ENCODE measurements at places on chromosomes 16 and 17.

GRCh38 chr17:4100883-4101756 lies 41.7 kb downstream of the ZZEF1 start:
- DNase-seq, result no peak

DNA sequence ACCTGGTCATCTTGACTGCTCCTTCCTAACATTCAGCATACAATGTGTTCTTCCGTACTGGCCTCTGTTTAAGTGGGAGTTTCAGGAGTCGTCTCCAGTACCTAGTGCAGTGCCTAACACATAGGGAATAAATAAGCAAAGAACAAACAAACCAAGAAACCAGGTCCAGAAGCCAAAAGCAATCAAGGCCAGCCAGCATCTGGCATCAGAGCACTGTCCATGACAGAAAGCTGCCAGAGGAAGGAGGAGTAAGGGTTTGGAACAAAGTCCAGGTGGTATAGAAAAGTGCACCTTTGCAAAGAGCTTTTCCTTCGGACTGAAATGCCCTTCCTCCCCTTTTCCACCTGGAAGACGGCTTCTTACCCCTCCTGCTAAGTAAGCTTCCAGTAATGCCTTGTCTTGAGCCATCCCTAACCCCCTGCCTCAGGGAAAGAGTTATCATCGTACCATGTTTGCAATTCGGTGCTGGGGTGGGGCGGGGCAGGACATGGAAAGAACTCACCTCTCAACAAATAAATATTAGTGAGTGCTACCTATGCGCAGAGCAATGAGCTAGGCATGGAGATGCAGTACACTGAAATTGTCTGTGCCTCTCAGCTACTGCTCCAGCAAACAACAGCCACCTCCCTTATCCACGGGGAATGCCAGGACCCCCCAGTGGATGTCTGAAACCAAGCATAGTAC lies 47.6 kb downstream of the C17orf67 start:
- no peak for DNase-seq

GRCh38 chr17:70624211-70624610 lies 454.9 kb downstream of the KCNJ2 start:
- DNase-seq, result no peak

DNA sequence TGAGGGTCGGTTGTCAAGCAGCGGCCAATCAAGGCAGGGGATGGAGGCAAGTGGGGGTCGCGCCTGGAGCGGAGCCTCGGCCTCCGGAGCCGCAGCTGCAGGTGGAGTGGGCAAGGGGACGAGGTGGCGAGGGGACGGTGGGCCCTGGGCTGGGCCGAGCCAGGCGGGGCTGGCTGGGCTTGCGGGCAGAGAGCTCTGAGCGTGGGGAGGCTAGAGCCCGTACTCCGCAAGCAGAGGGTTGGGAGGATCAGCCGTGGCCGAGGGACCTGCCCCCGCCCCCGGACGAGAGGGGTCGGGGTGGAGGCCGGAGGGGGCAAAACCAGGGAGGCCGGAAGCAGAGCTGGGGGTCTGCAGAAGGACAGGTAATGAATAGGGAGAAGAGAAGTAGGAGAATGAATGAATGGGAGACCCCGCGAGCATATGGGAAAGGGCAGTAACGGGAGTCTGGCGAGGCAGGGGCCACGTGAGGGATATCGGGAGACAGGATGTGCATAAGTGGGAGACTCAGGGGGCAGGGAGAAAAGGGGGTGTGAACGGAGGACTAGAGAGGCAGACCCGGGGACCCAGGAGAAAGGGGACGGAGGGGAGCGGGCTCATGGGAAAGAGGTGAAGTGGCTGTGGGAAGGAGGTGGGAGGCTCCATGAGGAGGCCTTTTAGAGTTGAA lies at the start of gene KATNB1:
KATNB1 (plus strand) TSS at position 16 of the 664 bp plus-strand sequence. CDS start 1,474 bp downstream, outside the sequence.
- DNase-seq, result no peak

DNA sequence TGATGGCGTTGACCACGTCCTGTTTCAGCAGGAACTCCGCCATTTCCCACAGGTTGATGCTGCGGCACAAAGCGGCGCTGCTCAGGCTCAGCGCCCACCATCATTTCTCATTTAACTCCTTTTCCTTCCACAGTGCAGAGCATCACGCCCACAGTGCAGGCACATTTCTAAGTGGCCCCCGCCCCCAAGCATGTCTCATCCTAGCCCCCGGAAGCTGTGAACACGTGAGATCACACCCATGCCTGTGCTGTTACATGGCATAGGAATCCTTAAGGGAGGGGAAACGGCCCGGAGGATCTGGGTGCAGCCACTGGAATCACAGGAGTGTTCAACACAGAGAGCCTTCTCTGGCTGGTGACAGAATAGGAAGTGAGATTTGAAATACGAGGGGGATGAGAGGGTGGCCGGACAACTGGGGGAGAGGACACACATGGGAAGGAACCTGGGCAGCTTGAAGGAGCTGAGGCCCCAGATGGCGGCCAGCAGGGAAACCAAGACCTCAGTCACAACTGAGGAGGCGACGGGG lies 4.7 kb downstream of the NAGPA start:
- no peak for DNase-seq

DNA sequence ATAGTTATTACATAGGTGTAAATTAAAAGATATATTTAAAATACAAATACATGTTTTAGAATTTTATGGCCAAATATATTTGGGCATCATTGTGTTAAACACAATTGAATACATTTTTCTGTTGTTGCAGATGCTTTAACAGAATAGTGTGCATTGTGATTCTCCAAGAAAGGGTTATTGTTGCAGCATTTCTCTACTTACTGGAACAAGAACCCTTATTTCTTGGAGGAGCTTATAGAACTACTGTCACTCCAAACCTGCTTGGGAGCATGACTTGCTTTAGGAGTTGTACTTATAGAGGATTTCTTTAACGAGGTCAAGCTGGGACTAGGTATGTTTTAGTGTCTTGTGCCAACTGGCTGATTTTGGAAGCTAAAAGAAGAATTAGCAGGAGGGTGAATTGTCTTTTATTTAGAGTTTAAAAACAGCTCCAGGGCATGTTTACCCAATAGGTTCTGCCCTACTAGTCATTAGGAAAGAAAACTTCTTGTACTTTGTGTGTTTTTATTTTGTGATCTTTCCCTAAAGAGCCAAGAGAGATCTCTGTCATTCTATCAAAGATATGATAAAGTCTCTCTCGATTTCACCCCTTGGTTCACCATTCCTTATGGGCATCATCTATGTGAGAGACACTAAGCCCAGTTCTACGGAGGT lies 279.8 kb upstream of the SALL1 start:
- no peak for DNase-seq

DNA sequence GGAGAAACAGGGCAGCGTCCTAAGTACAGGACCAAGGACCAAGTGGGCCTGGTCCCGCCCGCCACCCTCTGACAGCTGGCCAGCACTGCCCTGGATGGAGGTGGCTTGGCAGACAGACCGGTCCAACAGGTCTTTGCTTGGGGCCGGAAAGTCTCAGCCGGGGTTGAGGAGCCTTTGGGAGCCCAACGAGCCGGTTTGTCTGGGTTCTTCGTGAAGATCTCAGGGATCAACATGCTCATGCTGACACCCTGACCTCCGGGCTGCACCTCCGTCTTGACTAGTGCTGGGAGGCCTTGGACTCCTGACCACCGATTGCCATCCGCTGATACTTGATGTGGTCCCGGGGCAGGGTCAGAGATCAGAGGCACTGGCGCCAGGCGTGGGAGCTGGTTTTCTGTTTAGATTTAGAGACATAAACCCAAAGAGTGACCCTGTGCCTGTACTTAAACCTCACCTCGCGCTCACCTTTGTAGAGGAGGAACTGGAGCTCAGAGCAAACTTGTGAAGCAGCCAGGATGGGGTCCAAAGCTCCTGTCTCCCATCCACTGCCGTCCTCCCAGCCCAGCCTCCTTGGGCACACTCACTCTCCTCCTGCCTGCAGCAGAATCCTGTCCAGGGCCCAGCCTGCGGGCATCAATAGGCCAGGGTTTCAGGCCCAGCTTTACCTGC lies 92.1 kb upstream of the GSE1 start:
- DNase-seq, result no peak

- DNase-seq, result peak; percentile 42
Observed at GRCh38 chr17:34171245-34171818, 83.8 kb upstream of the CCL2 start.

DNA sequence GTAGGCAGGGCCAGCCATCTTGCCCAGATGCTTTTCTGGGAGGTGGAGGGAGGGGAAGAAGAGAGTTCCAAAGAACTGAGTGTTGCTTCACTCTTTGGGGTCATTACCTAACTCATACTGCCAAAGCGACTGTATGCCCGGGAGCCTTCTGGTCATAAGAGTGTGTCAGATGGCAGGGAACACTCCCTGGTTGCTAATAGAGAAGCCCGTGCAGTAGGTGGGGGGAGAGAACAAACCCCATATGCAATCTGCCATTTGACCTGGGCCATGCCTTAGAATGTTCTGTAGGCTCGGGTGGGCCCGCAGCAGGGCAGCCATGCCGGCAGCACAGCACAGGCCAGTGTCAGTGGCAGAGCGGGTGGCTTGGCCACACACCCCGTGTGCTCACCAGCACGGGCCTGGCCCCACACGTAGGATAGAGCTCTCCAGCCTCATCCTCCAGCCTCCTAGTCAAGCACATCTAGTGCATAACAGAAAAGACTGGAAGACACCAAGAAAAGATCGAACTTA lies 120.5 kb downstream of the SOCS1 start:
- no peak for DNase-seq

GRCh38 chr17:64254755-64255154 lies 8.3 kb downstream of the TEX2 start:
- DNase-seq, result no peak

- DNase-seq, result no peak
Observed at GRCh38 chr17:42002792-42003301, 14.4 kb downstream of the DNAJC7 start.

- no peak for DNase-seq
Observed at GRCh38 chr17:40348562-40349476, 15.7 kb downstream of the GJD3 start.

- peak; percentile 47 for DNase-seq
Observed at GRCh38 chr17:72725433-72726068, 366.9 kb downstream of the SLC39A11 start.

GRCh38 chr17:48460052-48460451 lies 30.0 kb upstream of the SKAP1 start:
- no peak for DNase-seq

- no peak for DNase-seq
Observed at GRCh38 chr17:55672585-55673501, 49.8 kb downstream of the TMEM100 start.

GRCh38 chr17:58875261-58875660 lies 119.6 kb downstream of the PPM1E start:
- no peak for DNase-seq

- DNase-seq, result no peak
Observed at GRCh38 chr17:56756536-56756935, 77.2 kb downstream of the C17orf67 start.

- peak; percentile 75 for DNase-seq
Observed at GRCh38 chr17:38735161-38735997, 5.2 kb downstream of the CISD3 start.

- no peak for DNase-seq
Observed at GRCh38 chr17:40862985-40863733, 3.9 kb downstream of the KRT12 start.

- no peak for DNase-seq
Observed at GRCh38 chr16:31712064-31712540, 161.5 kb upstream of the ZNF267 start.

- DNase-seq, result peak; percentile 5
Observed at GRCh38 chr17:39404542-39405378, 3.3 kb upstream of the FBXL20 start.

GRCh38 chr17:82559566-82560251 lies 40.2 kb downstream of the FOXK2 start:
- no peak for DNase-seq

DNA sequence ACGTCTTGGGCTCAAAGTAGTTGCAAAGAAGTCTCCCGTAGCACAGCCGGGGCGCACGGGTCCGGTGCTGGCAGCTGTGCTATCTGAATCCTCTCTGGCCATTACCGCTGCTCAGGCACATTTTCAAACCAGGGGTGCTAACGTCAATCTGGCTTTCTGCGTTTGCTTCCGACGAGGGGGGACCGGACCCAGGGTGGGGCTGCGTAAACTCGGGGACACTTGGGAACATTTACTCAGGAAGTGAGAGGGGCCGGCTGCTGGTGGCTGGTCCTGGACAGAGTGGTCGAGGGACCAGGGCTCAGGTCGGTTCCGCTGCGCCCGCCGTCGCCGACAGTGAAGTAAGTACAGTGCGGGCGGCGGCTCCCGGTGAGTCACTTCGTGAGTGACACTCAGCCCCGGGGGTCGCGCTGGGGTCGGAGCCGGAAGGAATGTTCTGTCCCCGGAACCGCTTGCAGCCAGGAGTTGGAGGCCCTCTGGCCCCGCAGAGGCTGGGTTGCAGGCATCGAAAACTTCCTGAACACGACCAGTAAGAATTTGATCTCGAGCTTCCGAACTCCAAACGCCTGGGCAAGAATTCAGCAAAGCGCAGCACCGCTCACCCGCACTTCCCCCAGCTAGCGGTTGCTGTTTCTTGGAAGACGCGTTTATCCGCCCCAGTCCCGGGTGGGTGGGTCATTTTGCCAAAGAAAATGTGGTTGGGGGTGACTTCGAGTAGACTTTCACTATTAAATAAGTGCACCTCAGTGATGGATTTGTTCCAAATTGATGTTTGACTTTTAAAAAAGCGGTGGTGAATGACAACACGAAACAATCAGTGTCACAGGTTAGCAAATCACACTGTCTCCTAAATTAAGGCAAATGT lies 1.4 kb upstream of the HS3ST3B1 start:
- no peak for DNase-seq

DNA sequence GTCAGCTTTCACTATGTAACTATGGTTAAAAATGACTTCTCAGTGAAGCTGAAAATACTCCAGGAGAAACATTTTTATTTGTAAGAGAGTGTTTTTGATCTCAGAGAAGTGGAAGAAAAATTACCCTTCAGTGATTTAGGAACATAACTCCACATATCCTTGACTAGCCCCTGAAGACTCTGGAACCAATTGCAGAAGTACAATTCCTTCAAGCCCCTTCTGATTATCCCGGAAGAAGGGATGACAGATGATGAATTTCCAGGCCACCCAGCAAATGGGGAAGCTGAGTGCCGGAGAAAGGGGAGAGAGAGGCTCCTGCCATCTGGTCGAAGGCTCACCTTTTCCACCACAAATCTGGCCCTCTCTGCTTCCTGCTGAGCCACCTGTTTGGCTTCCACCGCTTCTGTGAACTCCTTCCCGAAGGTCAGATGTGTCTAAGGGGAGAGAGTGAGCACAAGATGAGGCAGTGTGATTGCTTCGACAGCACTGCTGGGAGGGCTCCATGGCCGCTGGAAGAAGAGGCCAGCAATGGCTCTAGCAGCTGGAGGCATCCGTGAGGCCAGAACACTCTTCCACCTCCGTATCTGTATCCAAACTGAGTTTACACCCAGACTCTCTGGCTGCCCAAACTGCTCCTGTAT lies 8.1 kb downstream of the PHB1 start:
- DNase-seq, result no peak

- no peak for DNase-seq
Observed at GRCh38 chr16:9966569-9967157, 215.6 kb downstream of the GRIN2A start.

GRCh38 chr17:66829883-66830282 lies 5.0 kb upstream of the CACNG5 start:
- no peak for DNase-seq
